ENCODE measurements at places on chromosomes 5 and 9. TPM values are rescaled to one million over a fixed set of nuclear protein-coding genes. Genes with fewer than 3 reads are reported as not detected.

ADAMTS6 gene
- total RNA-seq, result 1.3 TPM

HSD17B3 gene
- total RNA-seq, result 1.1 TPM

STK32A gene
- 0.51 TPM for total RNA-seq

ACTBL2 gene
- total RNA-seq, result not detected

BARHL1 gene
- total RNA-seq, result not detected

Data from mesenteric fat pad (tissue), 1 donor.